ENCODE measurements at places on chromosomes 6 and 20.
A peak's percentile ranks its signal among the peaks of the same experiment; 100 is the strongest.

DNA sequence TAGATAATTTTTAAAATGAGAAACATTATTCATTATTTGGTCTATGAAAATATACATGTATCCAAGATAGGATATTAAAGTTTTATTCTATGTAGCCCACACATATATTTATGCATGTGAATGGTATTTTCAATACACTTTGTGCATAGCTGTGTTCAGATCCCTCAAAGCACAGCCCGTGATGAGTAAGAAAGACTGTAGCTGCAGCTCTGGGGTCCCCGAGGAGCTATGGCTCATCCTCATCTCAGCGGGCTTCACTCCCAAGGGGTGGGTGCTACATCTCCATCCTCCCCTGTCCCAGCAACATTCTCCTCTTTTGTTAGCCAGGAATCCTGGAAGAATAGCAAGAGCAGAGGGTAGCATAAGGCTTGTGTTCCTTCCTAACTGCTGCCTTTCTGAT is 130.8 kb downstream of the SAMD5 start:
- no peak for DNase-seq

DNA sequence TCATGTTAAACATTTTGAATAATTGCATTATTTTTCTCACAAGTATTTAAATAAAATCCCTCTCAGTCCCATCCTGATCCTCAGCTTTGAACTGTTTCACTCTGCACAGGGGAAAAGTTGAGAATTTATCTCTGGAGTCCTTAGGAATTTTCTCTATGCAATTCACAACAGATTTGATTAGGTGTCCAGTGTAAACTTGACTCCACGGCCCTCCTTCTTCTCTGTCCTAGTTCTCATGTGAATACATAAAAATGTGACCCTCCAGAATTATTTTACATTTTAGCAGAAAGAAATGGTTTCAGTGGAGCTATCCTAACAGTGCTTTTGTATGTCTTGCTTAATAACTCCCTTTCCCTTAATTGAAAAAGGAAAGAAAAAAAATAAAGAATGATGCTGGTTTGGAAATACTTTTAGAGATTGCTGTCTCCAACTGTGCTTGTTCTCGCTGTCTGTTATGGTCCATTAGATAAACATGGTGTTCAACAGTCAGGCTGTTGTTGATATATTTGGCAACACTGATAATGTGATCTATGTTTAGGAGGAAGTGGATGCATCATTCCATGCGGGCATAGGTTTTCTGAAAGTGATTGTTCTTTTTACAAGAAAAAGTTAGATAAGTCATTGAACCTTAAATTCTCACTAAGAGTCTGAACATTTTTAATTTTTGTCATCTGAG is 599.4 kb upstream of the CITED2 start:
- peak; percentile 96 for DNase-seq

- no peak for DNase-seq
Observed at GRCh38 chr6:85065831-85066230, 301.4 kb upstream of the TBX18 start.

DNA sequence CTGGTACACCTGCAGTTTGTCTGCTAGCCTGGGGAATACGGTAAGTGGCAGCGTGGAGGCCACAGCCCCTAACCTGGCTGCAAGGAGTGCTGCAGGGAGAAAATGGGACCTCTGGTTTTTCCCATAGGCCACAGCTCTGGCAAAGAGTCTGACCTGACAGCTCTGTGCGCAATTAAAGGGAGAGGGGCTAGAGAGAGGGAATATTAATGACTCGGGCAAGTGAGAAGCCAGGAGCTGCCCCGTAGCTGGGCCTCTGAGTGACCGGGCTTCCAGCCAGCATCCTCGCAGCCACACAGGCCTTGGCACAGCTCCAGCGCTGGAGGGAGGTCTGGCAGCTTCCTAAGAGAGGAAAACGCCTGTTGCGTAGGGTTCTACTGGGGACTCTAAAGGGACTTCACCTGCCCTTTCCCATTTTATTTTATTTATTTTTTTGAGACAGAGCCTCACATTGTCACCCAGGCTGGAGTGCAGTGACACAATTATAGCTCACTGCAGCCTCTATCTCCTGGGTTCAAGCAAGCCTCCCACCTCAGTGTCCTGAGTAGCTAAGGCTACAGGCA is 18.2 kb upstream of the OCSTAMP start:
- DNase-seq = peak; percentile 88

GRCh38 chr6:41846666-41847237 is 48.4 kb downstream of the USP49 start:
- peak; percentile 94 for DNase-seq

DNA sequence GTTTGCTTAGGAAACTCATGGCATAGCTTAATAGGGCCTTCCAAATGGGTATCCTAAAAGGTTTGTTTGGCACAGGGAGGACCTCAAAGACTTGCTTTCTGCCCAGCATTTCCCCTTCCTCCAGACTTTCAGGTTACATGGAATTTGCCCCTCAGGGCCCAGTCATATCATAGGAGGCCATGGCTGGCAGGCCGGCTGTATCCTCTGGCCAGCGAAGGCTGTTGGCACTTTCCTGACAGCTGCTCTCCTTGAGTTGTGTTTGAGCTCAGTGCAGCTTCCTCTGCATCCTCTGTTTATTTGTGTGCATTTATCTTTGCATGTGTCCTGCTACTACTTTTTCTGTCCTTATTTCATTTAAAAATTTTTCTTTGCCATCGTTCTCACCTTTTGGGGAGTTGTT is 90.9 kb downstream of the ANKS1A start:
- DNase-seq = no peak

All from fibroblast of lung (primary cell).